ENCODE measurements at places on chromosomes 5 and 9.

DNA sequence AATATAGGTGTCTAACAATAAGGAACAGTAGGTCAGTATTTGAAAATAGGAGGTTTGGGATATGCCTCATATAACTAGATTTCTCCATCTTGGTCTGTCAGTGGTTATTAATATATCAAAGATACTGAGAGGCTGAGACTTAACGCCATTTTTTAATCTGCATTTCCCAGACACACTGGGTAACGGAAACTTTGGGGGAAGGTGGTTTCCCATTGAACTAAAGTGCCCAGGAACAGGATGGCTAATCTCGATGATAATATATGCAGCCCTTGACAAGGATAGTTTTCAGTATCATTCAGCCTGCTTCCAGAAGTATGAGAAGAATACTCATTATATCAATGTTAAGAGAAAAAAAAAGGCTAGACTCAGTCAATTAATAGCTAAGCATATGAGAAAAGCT is 30.7 kb downstream of the EFNA5 start:
- no peak for DNase-seq

- DNase-seq: no peak
These were observed 48.2 kb downstream of the DAB2IP start for GRCh38 chr9:121699571-121700164.

- no peak for DNase-seq
These were observed 89.4 kb upstream of the SLC12A2 start for GRCh38 chr5:127994087-127994660.

DNA sequence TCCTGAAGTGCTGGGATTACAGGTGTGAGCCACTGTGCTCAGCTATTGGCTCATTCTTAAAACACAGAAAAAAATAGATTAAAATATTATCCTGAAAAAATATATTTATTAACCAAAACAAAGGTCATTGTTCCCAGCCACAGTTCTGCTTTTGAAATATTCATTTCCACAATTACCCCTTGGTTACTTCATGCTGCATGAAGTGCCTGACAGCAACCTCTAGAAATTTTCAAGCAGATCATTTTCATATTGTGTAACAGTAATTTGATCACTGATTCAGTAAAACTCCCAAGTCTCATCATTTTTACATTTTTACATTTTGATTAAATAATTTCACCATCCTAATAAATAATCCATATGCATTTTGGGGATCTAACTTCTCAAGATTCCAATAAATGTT is 18.8 kb upstream of the GNAQ start:
- no peak for DNase-seq

DNA sequence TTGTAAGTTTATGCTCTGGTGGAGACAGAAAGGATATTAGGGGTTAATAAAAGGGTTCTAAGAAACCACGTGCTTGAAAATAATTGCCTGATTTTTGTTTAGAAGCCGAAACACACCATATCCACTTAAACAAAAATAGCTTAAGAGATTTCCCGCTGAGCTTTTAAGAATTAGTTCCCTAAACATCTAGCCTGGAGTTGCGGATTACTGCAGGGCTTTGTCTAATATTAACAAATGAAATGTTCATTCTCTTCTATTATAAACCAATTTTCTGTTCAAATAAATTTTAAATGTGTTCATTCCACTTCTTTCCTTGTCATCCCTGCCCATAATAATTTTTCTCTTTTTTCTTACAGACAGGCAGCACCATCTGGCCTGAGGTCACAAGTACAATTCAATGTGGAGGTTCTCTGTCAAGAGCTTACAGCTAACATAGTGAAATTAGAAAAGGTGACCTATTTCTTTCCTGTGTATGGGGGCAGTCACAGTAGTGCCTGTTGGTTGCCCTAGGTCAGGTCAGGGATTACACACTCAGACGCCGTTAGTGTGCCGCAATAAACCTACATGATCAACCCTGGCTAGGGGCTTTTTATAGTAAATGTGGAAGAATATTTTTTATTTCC is 65.3 kb downstream of the GRAMD2B start:
- DNase-seq: no peak

GRCh38 chr5:178289438-178289837 is 56.8 kb upstream of the PHYKPL start:
- DNase-seq: no peak

DNA sequence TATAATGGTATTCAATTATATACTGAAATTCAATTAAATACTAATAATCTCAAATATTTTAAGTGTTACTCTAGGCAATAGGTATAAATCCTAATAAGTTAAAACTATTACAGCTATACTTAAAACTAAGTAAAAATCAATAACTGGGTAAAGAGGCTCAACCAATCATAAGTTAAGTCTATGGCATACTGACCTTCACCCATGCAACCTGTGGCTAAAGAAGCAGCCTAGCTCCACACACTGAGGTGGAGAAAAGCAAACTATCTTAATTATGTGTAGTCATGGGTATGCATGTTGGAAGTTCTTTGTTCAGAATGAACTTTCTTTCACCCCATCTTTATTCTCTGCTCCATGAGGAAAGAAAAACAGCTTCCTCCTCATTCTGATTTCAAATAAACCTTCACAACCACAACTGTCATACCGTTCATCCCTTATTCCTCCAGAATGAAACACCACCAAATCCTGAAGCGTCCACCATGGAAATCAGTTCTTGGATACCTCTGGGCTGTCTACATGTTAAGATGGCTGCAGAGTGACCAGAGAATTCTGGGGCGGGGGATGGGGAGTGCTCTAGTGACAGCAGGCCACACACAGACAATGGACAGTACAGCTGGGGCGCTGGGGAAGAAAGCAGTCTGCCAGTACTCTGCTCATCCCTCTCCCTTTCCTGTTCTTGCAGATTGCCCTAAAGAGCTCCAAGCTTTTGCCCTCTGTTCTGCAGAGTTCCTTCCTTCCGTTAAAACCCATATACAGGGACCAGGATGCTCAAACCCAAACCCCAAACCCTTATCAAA is 62.3 kb downstream of the RIGI start:
- no peak for DNase-seq

- no peak for DNase-seq
These were observed 3.7 kb upstream of the SVEP1 start for GRCh38 chr9:110583237-110583636.

GRCh38 chr9:131310833-131311554 is 21.5 kb downstream of the PLPP7 start:
- DNase-seq: peak; percentile 34

DNA sequence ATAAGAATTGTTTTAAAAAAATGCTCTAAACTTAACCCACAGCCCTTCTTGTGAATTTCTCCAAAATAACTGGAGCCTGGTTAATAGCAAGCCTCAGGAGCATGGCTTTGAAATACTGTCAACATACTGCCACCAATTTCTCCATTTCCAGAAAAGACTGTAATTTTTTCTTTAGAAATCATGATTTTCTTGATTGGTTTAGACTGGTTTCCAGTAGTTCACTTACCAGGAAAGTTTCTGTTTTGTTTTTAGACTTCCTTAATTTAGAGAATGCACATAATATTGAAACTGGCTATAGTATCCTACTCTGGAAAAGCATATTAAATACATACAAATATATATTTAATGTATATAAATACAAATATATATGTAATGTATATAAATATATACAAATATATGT is 4.5 kb upstream of the CD274 start:
- no peak for DNase-seq

- DNase-seq: no peak
These were observed at the start of gene REEP2 for GRCh38 chr5:138438724-138439476. Gene REEP2 (plus strand): TSS chr5:138439057. CDS start chr5:138439209, 152 bp downstream.

DNA sequence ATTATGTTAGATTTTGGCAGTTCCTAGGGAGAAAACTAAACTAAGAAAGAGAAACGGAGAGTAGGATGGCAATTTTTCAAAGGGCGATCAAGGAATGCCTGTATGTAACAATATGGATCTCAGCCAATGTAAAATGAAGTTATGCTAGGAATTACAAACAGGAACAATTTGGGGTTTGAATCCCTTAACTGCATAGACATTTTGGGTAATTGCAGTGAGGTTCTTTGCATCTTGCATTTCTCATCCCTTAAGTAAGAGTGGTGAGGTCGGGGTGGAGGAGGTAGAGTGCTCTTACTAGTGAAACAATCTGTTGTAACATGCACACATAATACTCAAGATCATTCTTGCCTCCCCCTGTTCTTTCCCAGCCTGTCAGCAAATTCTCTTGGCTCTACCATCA is 137.6 kb downstream of the NPR3 start:
- DNase-seq: no peak

- DNase-seq: no peak
These were observed 9.9 kb downstream of the NR2F1 start for GRCh38 chr5:93592883-93593282.

GRCh38 chr9:68950689-68951088 is 63.2 kb downstream of the PRKACG start:
- DNase-seq: no peak

GRCh38 chr9:117300371-117301110 is 114.3 kb downstream of the ASTN2 start:
- no peak for DNase-seq

GRCh38 chr5:62327138-62328053 is 21.4 kb downstream of the KIF2A start:
- DNase-seq: no peak

- no peak for DNase-seq
These were observed 17.4 kb upstream of the PTCH1 start for GRCh38 chr9:95533996-95534680.

GRCh38 chr9:97943308-97943855 is 5.4 kb upstream of the HEMGN start:
- DNase-seq: no peak

DNA sequence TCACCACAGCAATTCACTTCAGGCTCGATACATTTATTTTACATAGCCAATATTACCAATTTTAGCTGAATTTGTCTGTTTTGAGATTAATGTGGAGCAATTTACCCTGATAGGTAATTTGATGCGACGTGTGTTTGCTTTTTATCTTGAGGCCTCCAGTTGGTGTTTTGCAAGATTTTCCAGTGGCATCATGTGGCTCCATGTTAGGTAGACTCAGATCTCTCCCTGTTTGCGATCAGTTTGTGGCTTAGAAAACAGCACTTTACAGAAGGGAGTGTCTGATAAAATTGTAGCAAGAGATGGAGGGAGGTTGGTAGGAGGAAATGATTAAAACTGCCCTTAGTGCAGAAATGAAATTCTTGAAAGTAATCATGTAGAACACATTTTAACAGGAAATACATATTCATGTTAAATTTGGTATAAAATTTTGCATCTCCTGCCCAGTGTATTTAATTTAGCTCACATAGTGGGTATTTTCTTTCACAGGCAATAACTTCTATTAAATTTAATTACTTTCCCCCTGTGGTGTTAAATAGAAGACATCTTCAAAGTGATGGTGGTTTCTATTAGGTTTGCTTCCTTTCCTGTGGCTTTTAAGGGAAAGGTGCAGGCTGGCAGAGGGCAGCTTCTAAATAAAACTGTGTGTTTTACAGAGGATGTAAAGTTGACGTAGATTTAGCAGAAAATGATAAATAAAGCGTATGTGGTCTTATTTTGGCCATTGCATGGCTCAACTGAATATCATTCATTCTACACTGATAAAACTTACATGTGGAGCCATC is 135.8 kb downstream of the KDM4C start:
- DNase-seq: no peak

- no peak for DNase-seq
These were observed 31.0 kb upstream of the NFIB start for GRCh38 chr9:14344941-14345353.

- DNase-seq: no peak
These were observed 31.2 kb downstream of the SEMA4D start for GRCh38 chr9:89466451-89467277.

GRCh38 chr9:77981332-77981731 is 50.3 kb downstream of the GNAQ start:
- DNase-seq: no peak

- DNase-seq: no peak
These were observed 77.4 kb upstream of the ALDH1B1 start for GRCh38 chr9:38315085-38315595.

- no peak for DNase-seq
These were observed 419.3 kb upstream of the MEF2C start for GRCh38 chr5:89302102-89302891.

DNA sequence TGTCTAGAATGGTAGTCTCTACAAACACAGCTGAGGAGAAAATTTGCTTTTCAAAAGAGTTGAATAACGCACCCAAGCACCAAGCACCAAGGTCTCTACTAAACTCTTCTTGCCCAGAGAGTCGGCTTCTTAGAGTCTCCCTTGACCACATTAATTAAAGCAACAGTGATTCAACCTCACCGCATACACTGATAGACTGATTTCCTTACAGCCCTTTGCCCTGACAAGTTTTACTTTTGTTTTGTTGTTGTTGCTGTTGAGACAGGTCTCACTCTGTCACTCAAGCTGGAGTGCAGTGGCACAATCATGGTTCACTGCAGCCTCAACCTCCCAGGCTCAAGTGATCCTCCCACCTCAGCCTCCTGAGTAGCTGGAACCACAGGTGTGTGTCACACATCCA is 1035.7 kb upstream of the DMAC1 start:
- no peak for DNase-seq

GRCh38 chr5:78667461-78668103 is 19.0 kb upstream of the LHFPL2 start:
- no peak for DNase-seq

DNA sequence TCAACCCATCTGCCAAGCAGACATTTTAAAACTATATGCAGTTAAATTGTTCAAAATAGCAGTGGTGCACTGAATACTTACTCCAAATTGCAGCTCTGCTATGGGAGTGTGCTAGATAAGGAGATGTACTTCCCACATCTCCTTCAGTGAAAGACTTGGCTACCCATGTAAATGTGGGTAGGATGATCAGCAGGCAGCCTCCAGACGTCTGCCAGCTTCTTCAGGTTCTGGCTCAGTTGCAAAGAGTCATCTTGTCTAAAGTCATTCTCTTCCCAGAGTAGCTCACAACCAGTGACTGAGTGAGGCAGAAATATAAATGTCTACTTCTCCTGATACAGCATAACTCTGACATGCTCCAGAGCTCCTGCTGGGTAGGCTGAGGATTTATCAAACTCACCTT is 1050.0 kb upstream of the CDH10 start:
- no peak for DNase-seq
